ENCODE measurements at places on chromosomes 4 and X.

GRCh38 chr4:145870155-145871020 is 68.2 kb downstream of the ZNF827 start:
- DNase-seq: no peak

GRCh38 chr4:133157460-133158160 is 8.5 kb downstream of the PCDH10 start:
- DNase-seq: no peak

GRCh38 chrX:39888730-39889129 is 209.0 kb downstream of the BCOR start:
- no peak for DNase-seq

GRCh38 chr4:121648516-121648915 is 48.3 kb downstream of the ANXA5 start:
- DNase-seq: no peak

- no peak for DNase-seq
Measured at GRCh38 chr4:38314663-38315062, 349.3 kb upstream of the KLF3 start.

DNA sequence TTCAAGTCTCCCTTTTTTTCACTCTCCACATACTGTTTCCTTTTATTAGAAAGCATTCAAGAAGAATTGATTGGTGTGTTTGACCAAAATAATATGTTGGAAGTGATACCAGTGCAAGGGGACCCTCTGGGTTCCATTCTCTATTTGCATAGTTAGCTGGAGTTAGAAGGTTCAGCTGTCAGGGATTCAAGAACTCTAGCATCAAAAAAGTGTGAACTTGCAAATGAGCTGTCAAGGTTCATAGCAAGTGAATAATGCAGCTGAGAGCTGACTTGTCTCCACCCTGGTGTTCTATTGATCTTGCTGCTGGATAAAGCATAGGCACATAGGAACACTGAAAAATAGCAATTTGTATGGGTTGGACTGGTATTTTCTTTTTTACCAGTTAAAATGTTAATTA is 73.2 kb downstream of the SORBS2 start:
- no peak for DNase-seq

DNA sequence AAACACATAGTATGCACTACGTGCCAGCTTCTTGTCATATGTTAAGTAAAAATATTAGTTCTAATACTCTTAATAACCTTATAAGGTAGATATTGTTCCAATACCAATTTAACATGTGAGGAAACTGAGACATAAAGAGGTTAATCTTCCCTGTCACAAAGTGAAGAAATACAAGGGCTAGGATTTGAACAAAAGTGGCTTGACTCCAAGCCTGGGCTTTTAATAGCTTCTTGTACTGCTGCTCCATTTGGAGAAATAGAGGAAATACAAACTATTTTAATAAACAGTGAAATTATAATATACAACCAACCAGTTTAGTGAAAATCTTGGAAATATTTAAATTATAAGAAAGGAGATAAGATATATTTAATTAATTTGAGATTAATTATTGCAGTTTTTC is 33.2 kb downstream of the TLL1 start:
- no peak for DNase-seq

DNA sequence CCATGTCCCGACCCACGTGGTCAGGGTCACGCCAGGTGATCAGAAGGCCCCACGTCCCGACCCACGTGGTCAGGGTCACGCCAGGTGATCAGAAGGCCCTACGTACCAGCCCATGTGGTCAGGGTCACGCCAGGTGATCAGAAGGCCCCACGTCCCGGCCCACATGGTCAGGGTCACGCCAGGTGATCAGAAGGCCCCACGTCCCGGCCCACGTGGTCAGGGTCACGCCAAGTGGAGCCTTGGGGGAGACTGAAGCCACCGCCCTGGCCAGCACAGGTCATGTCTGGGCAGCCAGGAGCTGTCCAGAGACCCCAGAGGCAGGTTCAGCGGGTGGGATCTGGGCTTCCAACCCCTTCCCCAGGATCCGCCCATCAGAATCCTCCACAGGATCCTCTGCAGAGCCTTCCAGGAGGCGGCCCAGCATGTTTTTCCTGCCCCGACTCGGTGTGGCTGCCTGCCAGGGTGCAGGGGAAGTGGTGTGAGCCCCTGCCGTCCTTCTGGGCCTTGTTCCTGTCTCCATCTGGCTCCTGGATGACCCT is 58.4 kb downstream of the FAM53A start:
- no peak for DNase-seq

DNA sequence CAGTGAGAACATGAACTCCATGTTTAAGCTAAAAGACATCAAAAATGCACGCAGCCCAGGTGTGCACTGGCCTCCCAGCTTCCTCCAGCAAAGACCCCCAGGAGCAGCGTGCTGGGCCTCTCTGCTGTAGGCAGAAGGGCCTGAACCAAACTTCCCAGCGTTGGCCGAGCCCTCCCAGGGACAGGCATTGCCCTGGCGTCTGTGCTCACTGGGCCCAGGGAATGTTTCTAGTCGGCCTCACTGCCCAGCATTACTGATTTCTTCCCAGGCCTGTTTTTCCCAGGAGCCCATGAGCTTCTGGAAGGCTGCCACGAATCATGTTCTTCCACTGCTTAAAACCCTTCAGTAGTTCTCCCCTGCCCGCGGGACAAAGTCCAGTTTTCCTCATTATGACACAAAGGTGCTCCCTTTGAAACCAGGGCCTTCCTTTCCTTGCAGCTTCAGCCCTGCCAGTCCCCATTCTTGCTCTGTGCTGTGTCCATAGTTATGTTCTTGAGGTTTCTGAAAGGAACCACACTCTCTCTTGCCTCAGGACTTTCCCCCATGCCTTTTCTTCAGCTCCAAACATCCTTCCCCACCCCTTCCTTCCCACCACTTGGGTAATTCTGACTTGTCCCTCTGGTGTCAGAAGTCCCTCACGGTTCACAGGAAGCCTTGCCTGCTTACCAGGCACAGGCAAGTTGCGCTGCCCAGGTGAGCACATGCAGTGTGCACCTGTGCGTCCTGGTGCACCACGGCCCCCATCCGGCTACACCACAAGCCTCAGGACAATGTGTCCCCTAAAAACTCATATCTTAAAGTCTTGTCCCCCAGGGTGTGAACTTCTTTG is 93.4 kb upstream of the ENPP6 start:
- DNase-seq: no peak

DNA sequence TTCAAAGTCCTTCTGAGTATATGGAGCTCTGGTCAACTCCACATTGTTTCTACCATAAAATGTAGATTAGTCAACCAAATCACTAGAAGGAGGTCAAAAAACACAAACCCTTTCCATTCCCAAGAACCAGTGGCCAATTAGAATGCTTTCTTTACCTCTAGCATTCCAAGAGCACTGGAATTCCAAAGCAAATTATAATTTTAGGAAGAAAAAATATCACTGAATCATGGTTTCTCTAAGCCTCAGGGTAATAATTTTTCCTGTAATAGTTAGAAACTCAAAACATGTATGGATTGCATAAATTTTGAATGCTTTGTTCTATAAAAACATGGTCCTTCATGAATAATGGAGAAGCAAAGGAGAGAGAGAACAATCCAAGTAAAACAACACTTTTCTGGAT is 39.5 kb downstream of the LEF1 start:
- no peak for DNase-seq

DNA sequence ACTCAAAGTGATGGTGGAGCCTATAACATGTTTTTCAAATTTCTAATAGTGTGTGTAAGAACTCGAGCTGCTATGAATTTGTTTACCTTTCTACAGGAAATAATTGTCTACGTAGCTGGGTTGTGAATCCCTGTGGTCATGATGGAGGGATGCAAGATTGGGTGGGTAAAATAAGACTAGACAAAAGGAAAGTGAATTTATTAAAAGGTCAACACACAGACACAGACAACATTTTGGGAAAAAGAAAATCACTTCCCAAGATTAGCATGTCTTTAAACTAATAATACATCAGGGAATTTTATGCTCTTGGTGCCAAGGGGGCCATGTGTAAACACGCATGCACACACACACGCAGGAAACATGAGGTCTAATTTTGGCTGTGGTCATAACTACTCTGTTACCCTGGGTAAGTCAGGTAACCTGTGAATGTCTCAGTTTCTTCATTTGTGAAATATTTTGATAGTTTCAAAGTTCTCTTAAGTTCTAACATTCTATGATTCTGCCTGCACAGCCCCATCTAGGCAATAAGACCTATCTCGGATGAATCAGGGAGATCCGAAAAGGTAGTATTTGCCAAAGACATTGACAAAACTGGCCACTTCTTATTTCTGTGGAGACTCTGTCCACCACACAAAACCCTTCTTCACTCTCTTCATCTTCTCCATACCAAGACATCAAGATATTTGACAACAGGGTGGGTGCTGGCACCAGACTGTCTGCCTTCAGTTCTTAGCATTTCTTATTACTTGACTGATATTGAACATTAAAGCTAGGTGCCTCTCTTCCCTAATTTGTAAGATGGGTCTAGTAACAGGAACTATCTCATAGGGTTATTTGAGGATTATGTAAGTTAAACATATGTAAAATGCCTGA is 1.6 kb upstream of the UNC5C start:
- DNase-seq: no peak

GRCh38 chr4:59091146-59092142 is 1981.3 kb upstream of the IGFBP7 start:
- DNase-seq: no peak

DNA sequence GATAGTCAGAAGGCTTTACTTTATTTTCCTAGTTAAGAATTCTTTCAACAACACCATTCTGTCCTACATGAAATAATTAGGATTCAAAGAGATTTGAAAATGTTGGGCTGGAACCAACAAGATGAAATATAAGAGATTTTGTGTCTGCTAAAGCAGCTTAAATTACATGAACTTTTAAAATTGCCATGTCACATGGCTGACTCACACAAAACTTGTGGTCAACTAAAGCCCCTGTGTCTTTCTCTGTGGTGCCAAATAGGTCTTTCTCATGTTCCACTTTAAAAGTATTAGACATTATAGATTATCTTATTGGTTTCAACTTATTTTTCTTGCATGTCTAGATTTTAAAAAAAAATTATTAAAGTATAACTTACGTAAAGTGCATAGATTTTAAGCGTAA is 60.8 kb upstream of the FHL1 start:
- DNase-seq: no peak

Data from hypothalamus (tissue), 51 donors.